ENCODE measurements at places on chromosomes 6 and 20.

GRCh38 chr6:52299653-52300052 lies 15.1 kb upstream of the MCM3 start:
- DNase-seq, result no peak

DNA sequence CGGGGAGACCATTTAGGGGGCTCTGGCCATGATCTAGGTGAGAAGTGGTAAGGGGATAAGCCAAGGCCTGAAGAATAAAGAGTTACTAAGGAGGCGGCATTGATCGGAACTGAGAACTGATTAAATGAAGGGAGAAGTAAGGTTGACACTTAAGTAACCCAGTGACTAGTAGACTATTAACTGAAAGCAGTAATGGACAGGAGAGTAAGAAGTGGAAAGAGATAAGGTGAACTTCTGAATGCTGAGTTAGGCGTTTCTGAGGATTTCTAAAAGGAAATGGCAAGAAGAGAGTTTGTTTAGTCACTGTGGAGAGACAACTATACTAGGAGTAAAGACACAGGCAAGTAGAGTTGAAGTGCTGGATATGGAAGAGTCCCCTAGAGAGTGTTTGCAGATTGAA lies 1.9 kb downstream of the ABCF1 start:
- DNase-seq, result no peak

- DNase-seq, result no peak
Measured at GRCh38 chr6:43946641-43947363, 176.8 kb downstream of the VEGFA start.

DNA sequence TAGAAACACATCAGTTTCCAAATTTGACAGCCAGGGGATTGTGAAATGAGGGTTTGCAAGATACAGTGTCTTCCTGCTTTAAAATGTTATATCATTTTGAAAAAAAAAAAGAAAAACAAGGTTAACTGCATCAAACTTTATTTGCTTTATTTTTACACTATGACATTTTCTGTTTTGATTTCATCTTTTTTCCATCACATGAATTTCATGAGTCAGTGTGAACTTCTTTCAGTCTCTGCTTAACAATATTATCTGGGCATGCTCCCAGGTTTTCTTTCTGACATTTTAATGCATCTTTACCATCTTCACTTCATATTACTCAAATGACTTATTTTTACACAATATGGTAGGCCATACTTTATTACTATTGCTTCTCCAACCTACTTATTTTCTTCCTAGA lies 1.9 kb downstream of the NCOA7 start:
- no peak for DNase-seq

GRCh38 chr6:90183587-90184333 lies 112.9 kb downstream of the BACH2 start:
- no peak for DNase-seq

DNA sequence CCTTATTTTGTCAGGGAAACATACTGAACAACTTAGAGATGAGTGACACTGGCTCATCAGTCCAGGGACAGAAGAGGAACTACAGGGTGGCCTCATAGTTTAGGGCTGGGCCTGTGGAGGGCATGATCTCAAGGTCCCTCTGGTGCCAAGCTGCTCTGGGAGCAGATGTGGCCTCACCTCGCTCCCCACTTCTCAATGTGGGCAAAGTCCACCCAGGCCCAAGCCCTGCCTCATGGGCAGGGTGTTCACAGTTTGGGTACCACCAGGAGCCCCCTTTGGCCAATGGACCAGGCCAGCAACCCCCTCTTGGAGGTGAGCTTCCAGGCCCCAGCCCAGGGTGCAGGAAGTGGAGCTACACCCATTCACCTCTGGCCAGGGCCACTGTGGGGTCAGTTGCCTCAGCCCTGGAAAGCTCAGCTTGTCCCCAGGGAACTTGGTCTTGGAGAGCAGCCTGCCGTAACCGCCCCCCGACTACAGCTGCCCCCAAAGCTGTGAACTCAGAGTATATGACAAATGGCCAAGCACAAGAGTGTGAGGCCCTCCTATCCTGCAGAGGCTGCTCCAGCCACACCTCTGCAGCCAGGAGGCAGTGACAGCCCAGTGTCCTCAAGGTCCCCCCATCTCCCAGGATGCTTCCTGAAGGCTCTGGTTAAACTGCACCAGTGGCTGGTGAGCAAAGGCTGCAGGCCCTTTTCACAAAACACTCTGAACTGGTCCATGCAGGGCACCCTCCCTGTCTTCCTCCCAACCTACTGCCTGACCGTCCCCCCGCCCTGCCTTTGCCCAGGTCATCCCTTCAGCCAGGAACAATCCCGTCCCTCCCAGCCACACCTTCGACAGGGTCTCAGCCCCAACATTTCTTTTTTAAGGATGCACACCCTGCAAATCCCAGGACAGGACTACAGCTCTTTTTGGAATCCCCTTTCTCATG lies 3.6 kb downstream of the ADISSP start:
- no peak for DNase-seq

- DNase-seq, result no peak
Measured at GRCh38 chr6:66103954-66104353, 396.9 kb upstream of the EYS start.

GRCh38 chr6:12473494-12473893 lies 183.3 kb downstream of the EDN1 start:
- DNase-seq, result no peak

DNA sequence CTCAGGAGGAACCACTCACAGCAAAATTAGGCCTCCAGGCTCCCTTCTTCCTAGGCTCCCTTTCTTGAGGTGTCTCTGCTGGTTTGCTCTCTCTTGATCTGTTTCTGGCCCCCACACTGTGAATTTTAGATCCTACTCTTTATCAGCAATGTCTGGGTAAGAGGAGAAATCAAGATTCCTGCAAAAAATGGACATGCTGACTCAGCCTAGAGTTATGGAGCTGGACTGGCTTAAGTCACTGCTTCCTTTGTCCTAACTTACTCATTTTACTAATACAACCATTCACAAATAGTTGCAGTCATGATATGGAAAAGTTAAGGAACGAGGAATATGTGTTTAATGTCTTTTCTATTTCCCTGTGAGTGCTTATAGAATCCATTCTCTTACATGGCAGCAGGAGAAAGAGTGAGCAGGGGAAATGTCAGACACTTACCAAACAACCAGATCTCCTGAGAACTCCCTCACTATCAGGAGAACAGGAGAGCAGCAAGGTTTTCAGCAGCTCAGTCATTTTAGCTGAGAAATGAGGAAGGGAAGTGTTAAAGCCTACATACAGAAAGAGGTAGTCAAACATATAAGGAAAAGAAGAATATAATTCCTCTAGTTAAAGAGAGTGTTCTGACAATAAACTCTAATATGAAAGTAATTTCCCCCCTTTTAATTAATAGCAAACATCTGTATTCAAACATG lies 160.8 kb downstream of the PDE7B start:
- no peak for DNase-seq

DNA sequence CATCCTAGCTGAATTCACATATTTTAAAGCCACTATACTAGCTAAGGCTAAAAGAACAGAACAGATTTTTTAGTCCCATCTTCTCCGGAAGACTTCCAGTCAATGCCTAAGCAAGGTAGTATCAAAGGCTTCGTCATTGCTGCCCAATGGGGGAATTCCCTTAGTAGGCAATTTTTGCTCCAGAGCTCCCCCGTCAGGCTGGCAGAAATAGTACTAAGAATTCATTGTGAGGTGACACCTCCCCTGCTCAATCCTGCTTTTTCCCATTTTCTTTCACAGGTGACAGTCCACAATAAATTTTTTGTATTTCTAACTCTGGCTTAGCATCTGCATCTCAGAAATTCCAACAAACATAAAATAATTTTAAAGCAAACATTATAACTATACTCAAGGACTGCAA lies 52.8 kb upstream of the SRSF6 start:
- no peak for DNase-seq

DNA sequence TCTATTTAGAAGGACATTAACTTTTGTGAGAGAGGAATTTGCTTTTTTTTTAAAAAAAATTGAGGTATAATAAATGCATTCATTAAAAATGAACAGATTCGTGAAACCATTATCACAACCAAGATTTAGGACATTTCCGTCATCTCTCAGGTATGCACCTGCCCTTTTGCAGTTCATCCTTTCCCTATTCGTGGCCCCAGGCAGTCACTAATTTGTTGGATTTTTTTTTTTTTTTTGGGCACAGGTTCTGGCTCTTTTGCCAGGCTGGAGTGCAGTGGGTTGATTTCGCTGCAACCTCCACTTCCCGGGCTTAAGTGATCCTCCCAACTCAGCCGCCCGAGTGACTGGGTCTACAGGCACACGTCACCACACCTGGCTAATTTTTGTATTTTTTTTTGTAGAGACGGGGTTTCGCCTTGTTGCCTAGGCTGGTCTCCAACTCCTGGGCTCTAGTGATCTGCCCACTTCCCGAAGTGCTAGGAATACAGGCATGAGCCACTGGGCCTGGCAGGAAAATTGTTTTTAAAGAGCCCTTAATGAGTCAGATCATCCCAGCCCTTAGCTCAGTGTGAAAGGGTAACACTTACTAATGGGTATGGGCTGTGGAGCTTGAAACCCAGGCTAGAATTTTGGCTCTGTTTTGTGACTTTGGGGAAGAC lies 9.2 kb downstream of the PHF3 start:
- DNase-seq, result no peak

DNA sequence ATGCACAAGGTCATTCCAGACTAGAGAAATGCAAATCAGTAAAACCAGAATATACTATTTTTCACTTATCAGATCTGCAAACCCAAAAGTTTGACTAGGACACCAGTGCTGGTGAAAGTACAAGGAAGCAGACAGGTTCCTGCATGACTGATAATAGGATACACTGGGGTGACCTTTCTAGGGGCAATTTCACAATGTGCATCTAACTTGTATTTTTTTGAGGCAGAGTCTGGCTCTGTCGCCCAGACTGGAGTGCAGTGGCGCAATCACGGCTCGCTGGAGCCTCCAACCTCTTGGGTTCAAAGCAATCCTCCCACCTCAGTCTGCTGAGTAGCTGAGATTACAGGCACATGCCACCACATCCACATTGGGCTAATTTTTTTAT lies 11.4 kb downstream of the COMMD7 start:
- no peak for DNase-seq

GRCh38 chr6:118500130-118501015 lies 47.7 kb upstream of the PLN start:
- DNase-seq, result no peak

DNA sequence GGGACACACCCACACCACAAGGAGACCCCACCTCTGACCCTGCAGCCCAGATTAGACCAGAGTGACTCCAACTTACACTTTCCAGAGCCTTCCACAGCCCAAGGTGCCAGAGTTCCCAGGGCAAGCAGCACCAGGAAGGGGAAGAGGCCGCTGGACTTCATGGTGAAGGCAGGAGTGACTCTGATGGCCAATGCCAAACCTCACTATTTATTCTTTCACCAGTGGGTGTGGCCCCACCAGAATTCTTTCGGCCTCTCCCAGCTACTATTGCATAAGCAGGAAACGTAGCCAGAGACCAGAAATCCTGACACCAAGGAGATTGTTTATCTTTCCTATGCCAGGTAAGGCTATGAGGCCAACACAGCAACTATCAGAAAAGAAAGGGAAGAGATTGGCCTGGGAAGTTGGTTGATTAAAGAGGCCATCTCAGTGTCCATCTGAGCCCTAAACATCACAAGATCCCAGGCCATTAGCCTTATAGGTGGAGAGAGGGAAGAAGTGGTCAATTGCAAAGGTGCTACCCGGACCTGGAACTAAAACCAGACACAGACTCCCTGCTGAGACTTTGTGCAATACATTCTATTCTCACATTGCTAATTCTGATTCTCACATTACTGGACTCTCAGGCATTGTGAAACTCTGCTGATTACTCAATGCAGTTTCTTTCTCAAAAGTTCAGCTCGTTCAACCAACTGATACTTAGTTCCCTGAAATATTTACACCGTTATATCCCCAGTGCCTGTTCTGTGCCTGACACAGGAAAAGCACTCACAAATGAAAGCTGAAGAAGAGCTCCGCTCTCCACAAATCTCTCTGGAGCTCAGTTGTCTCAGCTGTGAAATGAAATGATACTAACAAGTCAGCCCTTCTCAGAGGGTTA lies at the start of gene SLPI:
SLPI (minus strand) TSS at position 182 of the 880 bp plus-strand sequence; CDS start at position 161, 21 bp downstream.
- no peak for DNase-seq

GRCh38 chr6:45714741-45715507 lies 300.7 kb downstream of the CLIC5 start:
- no peak for DNase-seq

- no peak for DNase-seq
Measured at GRCh38 chr20:5652626-5653553, 97.3 kb upstream of the SHLD1 start.

- DNase-seq, result no peak
Measured at GRCh38 chr6:105474234-105474633, 71.4 kb upstream of the PREP start.

DNA sequence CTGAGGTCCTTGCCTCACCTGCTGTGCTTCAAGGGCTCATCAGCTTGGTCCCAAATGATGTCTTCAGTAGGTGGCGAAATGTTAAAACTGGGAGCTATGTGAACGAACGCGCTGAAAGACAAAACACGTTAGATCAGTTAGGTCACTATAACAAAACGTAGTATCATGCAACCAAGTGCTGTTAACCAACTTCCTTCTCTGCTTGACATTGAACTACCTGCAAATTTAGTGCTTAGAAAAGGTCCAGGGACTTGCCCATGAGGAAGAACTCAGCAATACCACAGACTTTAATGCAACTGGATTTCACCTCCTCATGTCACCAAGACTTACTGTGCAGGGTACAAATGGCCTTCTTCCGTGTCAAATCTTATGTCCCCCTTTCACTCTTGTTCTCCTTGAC lies 24.8 kb downstream of the BACH2 start:
- DNase-seq, result no peak

DNA sequence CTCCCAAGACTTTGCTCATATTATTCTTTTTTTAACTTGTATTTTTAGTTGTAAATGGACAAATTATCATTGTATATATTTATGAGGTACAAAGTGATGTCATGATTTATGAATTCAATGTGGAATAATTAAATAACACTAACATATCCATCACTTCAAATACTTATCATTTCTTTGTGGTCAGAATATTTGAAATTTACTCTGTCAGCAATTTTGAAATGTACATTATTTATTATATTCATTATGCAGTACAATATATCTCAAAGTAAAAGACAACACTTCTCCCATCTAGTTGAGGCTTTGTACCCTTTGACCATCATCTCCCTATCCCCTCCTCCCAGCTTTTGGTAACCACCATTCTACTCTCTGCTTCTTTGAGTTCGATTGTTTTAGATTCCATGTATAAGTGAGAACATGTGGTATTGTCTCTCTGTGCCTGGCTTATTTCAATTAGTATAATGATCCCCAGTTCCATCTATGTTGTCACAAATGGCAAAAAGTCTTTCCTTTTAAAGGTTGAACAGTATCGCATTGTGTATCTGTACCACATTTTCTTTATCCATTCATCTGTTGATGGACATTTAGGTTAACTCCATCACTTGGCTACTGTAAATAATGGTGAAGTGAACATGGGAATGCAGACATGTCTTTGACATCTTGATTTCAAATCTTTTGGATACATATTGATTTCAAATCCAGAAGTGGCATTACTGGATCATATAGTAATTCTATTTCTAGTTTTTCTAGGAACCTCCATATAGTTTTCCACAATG lies 197.2 kb downstream of the KIF6 start:
- no peak for DNase-seq

GRCh38 chr6:17987697-17988421 lies 424 bp upstream of the KIF13A start:
- DNase-seq, result no peak

GRCh38 chr6:33718713-33719112 lies 7.2 kb upstream of the UQCC2 start:
- no peak for DNase-seq

GRCh38 chr6:273551-274058 lies 18.7 kb upstream of the DUSP22 start:
- no peak for DNase-seq
